ENCODE measurements at places on chromosomes 3 and 15.
A peak's percentile ranks its signal among the peaks of the same experiment; 100 is the strongest.

DNA sequence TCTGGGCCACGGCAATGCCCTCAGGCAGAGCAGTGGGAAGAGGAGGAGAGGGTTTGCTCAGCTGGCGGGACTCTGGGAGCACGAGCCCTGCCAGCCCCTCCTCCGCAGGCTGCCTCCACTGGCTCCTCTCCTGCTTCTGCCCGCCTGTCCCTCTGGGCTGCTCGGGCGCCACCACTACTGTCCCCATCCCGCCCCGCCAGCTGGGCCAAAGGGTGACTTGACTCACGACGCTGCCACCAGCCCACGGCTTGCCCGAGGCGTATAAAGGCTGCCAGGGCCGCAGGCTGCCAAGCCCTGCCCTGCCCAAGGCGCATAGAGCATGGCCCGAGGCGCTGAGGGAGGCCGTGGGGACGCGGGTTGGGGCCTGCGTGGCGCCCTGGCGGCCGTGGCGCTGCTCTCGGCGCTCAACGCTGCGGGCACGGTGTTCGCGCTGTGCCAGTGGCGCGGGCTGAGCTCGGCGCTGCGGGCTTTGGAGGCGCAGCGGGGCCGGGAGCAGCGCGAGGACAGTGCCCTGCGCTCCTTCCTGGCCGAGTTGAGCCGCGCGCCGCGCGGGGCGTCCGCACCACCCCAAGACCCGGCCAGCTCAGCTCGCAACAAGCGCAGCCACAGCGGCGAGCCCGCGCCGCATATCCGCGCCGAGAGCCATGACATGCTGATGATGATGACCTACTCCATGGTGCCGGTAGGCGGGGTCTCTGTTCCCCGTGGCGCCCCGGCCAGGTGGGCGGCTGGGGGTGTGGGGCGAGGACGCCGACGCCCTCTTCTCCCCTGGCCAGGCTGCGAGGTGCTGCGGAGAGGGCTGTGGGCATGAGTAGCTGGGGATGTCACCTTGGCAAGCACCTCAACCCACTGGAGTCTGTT, at the start of gene GLDN:
Gene GLDN, plus strand, starts transcription at position 290 of the 861 bp plus-strand sequence. Its CDS starts 30 bp downstream, at position 320.
- peak; percentile 53 for DNase-seq

GRCh38 chr3:49967291-49967690, 27.3 kb downstream of the RBM6 start:
- no peak for DNase-seq

- no peak for DNase-seq
These were observed 18.6 kb downstream of the CSTA start for GRCh38 chr3:122343654-122344053.

GRCh38 chr15:35437157-35437556, 108.8 kb downstream of the DPH6 start:
- DNase-seq = no peak

DNA sequence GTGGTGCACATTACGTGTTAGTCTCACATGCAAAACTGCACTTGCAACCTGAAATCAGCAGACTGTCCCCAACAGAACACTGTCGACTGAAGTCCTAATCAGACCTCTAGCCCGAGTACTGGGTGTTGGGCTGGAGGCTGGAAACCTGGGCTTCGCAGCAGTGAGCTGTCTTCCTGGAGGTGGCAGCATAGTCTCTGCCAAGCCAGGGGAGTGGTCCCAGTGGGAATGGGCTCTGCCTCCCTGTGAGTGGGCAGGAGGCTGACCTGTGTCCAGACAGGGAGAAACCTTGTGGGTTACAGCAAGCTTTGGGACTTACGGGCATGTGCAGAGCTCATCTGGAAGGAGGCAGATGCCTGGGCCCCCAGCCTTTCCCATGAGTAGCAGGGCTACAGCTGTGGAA, 38.2 kb upstream of the MYZAP start:
- DNase-seq = no peak

DNA sequence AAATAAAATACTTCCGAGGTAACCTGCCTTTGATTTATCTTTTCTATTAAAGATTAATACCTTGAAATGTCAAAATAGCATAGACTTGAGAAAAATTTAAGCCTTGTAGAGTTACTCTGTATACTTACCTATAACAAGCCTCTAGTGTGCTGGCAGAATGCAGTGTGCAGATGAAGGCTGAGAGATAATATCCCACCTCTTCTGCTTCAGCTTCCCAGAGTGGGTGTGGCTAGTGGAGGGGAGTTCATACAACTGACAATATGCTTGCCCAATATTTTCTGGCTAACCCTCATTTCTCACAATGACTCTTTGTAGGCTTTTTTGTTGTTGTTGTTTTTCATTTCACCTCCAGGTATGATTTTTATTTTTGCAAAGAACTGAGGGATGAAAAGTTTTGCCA, 15.7 kb upstream of the ZBTB20 start:
- DNase-seq = no peak

DNA sequence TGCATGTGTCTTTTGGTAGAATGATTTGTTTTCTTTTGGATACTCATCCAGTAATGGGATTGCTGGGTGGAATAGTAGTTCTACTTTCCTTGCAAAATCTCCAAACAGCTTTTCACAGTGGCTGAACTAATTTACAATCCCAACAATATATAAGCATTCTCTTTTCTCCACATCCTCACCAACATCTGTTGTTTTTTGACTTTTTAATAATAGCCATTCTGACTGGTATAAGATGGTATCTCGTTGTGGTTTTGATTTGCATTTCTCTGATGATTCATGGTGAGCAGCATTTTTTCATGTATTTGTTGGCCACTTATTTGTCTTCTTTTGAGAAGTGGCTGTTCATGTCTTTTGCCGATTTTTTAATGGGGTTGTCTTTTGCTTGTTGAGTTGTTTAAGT, 55.8 kb downstream of the ST8SIA2 start:
- no peak for DNase-seq

DNA sequence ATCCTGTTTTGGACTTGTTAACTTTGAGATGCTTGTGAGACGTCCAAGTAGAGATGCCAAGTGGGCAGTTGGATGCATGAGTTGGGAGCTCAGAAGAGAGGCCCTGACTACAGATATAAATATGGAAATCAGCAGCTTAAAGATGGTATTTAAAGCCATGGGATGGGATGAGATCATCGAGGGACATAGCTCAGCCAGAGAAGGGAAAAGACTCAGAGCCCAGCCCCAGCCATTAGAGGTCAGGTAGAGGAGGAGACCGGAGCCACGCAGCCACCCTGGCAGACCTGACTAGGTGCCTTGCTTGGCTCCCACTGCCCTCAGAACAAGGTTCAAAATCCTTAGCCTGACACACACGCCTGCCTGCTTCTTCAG, 31.1 kb downstream of the ATP2B2 start:
- no peak for DNase-seq

- peak; percentile 88 for DNase-seq
These were observed 23.2 kb upstream of the IP6K2 start for GRCh38 chr3:48739955-48740823.

- no peak for DNase-seq
These were observed 610.0 kb upstream of the TBL1XR1 start for GRCh38 chr3:177807150-177807875.

- DNase-seq = no peak
These were observed 32.0 kb downstream of the CALML4 start for GRCh38 chr15:68173119-68173518.

DNA sequence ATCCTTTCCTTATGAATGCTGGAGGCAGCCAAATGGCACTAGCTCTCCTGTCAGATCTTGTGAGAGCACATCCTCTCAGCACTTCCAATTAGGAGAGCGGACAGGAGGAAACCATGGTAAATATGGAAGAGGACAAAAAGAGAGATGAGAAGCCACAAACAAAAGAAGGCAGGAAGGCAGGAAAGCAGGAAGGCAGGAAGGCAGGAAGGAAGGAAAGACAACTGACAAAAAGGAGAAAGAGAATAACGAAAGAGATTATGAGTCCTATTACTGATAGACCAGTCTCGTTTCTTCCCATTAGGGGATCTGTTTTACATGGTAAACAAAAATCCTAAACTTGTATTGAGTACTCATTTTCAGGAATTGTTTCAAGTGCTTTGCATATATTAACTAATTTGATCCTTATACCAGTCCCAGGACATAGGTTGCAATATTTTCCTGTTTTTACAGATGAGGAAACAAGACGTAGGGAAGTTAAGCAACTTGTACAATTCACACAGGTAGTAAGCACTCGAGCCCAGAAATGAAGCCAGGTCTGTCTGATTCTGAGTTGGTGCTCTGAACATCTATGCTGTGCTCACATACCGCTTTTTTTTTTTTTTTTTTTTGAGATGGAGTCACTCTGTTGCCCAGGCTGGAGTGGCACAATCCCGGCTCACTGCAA, 4.2 kb downstream of the BCL2A1 start:
- DNase-seq = no peak

GRCh38 chr3:192186498-192186897, 540.8 kb downstream of the FGF12 start:
- no peak for DNase-seq

GRCh38 chr3:113133140-113133539, 78.2 kb upstream of the BOC start:
- no peak for DNase-seq

DNA sequence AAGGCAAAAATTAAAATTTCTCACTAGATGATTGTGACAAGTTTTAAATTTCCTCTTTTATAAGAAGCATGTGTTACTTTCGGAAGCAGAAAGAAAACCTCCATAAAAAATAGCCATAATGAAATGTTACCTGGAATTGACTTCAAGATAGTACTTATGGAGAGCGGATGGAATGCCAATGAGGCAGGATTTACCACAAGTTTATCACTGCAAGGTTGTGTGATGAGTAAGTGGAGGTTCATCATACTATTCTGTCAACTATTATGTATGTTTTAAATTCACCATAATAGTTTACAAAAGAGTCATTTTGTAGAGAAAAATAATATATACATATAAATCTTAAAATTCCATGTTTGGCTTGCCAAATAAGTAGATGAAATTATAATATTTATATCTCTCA, 230.3 kb downstream of the SCAPER start:
- DNase-seq = no peak

GRCh38 chr3:63565220-63565619, 87.3 kb upstream of the SNTN start:
- no peak for DNase-seq

DNA sequence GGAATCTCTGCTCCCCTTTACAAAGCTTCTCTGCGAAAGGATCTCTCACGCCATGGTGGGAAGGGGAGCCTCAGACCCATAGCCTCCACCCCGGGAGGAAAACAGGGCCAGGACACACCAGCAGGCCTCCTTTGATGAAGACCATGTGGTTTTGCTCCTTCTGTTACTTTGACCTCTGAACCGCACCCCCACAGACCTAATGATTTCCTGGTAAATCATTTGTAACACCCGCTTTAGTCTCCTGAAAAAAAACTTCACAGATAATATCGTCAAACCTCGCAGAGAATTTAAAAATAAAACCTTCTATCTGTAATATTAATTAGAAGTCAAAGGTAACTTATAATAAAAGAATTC, 18.3 kb downstream of the CPN2 start:
- no peak for DNase-seq

- DNase-seq = no peak
These were observed 2.9 kb downstream of the TNFSF10 start for GRCh38 chr3:172520301-172520831.

- DNase-seq = no peak
These were observed 33.9 kb downstream of the FSD2 start for GRCh38 chr15:82771789-82772607.

DNA sequence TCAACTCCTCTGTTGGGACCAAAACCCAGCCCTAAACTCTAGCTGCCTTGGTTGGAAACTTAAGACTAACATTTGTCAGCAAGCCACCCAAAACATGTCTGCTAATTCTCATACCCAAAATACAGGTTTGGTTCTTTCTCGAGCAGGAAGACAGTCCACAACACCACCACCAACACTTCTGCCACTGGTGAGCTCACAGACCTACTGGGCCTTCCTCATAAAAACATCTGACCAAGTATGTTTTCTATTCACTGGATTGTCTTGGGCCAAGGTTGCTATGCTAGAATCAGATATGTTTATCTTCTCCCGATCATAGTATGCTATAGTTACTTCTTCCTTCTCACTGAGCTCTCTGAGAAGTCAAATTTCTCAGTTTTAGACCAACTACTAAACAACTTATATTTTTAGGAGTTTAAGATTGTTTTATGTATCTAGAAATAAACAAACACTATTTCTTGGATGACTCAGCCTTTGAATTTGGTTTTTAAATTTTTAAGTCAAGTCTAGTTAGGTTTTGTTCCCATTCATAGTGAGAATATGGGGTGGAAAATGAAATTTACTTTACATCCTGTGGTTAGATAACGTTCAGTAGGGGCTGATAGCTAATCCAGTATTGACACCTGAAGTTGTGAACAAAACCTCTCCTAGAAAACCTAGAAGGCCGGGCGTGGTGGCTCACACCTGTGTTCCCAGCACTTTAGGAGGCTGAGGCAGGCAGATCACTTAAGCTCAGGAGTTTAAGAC, 360.5 kb downstream of the RSL24D1 start:
- no peak for DNase-seq

GRCh38 chr3:184811663-184811998, 335 bp upstream of the VPS8 start:
- no peak for DNase-seq

DNA sequence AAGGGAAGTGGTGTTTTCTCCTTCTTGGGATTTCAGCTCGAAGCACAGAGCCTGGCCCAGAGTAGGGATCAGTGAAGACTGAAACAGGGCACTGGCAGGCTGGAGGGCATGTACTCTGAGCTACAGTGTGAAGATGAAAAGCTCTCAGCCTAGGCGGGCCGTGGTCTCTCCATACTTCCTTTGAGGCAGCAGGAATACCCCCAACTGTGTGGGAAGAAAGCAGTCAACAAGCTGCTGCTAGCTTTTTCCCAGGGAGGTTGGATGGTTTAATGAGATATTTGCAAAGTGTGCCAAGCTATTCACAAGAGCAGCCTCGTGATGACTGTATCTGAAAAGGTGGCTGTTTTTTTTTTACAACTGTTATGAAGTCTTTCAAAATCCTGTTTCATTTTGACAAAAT, 47.2 kb downstream of the NMNAT3 start:
- no peak for DNase-seq

GRCh38 chr3:172140499-172141391, 101.4 kb downstream of the FNDC3B start:
- DNase-seq = no peak

DNA sequence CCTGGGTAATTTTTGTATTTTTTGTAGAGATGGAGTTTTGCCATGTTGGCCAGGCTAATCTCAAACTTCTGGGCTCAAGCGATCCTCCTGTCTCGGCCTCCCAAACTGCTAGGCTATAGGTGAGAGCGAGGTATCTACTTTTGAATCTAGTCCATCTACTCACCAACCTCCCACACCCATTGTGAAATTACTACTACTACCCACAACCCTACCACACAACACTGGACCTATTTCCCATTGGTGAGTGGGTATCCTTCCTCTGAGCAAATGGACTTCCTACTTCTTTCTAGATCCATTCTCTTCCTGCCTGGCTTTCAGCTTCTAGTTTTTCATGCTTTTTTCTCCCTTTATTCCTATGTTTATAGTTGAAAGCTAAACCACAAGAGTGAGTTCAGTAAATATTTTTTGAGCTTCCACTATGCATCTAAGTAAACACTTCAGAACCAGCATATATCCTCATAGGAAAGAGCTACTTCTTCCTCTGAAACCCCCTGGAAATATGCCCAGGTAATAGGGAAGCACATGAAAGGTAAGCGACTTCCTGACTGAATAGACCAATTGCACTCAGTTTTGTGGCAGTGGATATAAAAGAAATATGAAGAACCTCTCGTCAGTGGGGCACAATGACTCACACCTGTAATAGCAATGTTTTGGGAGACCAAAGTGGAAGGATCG, 39.1 kb downstream of the MYO1E start:
- DNase-seq = no peak

Data from substantia nigra (tissue), 51 donors.